ENCODE measurements at places on chromosomes 1 and 21.

GRCh38 chr1:30912224-30912623 lies 3.7 kb upstream of the SDC3 start:
- no peak for DNase-seq

DNA sequence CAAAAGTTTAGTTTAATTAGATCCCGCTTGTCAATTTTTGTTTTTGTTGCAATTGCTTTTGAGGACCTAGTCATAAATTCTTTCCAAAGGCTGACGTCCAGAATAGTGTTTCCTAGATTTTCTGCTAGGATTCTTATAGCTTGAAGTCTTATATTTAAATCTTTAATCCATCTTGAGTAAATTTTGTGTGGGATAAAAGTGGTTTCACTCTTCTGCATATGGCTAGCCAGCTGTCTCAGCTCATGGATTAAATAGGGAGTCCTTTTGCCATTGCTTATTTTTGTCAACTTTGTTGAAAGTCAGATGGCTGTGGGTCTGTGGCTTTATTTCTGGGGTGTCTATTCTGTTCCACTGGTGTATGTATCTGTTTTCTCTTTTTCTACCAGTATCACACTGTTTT lies 801.3 kb upstream of the ADGRL4 start:
- no peak for DNase-seq

- DNase-seq = no peak
Measured at GRCh38 chr1:51559064-51559500, 40.0 kb upstream of the EPS15 start.

DNA sequence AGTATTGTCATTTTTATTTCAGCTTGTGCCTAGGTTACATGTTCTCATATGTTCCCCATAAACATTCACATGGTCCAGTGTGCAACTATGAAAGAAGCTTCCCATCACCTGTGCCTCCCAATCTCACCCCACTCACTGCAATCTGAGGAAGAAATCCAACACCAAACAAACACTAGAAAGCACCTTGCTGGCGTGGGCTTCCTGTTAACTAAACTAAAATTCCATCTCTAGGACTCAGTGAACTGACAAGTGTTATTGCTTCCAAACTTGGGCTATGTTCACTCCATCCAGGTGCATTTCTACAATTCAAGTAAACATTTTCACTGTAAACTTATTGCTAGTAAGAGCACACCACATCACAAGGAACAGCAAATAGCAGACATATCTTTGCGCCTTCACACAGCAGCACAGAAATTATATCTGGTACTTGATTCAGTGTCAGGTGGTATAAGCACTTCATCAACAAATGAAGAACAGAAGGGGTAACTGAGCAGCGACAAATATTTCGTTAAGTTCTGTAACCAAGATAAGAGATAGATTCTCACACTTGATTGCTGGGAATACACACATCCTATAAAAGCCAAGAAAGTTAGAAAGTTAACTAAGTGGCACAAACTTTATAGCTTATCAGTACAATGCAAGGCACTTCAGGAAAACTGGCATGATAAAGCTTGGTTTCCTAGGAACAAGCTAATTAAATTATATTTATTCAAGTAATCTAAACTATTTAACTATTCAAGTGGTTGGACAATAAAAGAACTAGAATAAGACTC lies 8.9 kb upstream of the KCNJ15 start:
- DNase-seq = no peak

GRCh38 chr1:232238009-232238408 lies 391.9 kb downstream of the SIPA1L2 start:
- DNase-seq = no peak

DNA sequence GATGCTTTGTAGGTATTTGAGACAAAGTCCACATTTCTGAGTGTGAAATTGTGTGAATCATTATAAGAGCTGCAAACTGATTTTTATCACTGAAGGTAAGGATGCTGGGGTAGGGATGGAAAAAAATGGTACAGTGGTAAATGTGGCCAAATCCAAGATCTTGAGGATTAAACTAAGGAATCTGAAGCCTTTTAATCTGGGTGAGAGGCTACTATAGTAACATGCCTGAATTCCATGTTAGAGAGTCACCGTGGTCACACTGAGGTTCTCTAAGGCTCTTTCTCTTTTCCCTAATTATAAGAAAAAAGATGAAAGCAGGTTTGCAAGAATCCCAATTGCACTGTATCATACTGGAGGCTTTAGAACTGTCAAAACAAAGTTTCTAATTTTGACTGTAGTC lies 17.6 kb downstream of the PTGER3 start:
- no peak for DNase-seq

GRCh38 chr1:220527908-220528678 lies at the start of gene MARK1:
TSS of gene MARK1 (plus strand) at chr1:220528136. CDS start at chr1:220528823, 687 bp downstream.
- no peak for DNase-seq

DNA sequence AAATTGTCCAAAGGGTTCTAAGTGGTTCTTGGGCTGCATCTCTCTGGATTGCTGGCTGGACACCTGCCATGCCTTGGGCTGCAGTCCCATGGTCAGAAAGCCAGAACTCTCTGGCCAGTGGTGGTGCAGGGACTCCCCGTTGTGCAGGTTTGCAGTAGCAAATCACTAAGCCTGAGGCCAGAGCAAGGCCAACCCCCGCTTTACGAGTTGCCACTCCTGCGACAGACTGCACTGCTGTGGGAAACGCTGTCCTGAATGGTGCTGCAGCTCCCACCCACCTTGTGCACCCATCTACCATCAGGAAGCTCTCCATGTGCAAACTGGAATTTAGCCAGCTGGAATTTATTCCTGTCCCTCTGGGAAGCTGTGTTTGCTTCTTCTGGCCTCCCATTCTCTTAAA lies 45.7 kb downstream of the LHX4 start:
- no peak for DNase-seq

GRCh38 chr1:86965012-86965826 lies 50.8 kb downstream of the HS2ST1 start:
- DNase-seq = no peak

DNA sequence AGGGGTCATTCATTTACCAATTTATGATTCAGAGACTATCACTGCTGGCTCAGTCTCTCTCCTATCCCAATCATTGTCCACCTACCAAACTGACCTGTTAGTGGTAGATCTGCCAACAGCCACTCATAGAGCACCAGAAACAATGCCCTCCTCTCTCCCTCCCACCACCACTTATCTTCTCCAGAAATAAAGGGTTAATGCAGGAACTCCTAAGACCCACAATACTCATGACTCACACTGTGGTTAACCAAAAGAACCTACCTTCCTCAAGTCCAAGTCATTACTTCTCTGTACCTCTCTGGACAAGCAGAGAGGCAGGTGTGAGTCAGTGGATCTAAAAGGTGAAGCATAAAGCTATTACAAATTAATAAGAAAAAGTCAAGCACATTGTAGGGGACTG lies 40.9 kb upstream of the CAMK1G start:
- no peak for DNase-seq

DNA sequence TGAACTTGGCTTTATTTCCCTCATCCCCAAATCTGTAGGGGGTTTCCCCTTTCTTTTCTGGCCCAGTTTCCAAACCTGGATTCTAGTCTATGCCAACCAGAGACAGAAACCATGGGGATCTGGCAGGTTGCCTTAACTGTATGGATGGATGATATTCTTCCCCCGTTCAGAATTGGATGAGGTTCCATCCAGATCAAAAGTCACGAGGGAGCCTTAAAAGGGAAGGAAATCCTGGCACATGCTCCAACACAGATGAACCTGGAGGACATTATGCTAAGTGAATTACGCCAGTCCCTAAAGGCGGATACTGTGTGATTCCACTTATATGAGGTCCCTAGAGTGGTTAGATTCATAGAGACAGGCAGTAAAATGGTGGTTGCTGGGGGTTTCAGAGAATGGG lies 124.4 kb downstream of the HUNK start:
- no peak for DNase-seq

DNA sequence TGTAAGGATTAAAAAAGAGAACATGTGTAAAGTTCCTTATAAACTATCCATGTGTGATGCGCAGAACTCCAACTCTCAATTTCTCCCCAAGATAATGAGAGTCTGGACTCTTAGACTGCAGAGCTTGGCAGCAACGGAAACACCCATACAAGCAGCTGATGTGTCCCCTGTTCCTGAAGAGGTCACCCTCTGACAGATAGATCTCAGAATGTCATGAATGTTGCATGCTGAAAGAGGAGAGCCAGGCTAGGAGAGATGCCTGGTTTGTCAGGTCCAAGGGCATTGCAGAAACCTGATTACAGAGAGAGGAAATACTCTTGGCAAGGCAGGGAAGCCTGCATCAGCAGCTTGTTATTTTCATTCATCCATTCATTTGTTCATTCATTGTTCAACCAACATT lies 24.2 kb downstream of the MTARC1 start:
- DNase-seq = no peak

- DNase-seq = no peak
Measured at GRCh38 chr1:230825761-230826160, 42.6 kb downstream of the C1orf198 start.

DNA sequence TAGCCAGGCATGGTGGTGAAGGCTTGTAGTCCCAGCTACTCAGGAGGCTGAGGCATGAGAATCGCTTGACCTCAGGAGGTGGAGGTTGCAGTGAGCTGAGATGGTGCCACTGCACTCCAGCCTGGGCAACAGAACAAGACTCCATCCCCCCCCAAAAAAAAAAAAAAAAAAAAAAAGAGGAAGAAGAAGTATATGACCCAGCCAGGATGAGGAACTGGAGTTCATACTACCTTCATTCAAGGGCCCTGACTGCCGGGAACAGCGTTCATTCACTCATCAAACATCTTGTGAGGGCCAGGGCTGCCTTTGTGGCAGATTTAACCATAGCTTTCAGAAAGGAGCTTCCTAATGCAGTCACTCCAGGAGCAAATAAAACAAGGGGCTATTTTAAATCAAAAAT lies 127.6 kb downstream of the MRPS6 start:
- DNase-seq = no peak

- DNase-seq = no peak
Measured at GRCh38 chr1:247561711-247562110, 12.8 kb downstream of the GCSAML start.

GRCh38 chr1:192890134-192890533 lies 81.3 kb downstream of the RGS2 start:
- DNase-seq = no peak

DNA sequence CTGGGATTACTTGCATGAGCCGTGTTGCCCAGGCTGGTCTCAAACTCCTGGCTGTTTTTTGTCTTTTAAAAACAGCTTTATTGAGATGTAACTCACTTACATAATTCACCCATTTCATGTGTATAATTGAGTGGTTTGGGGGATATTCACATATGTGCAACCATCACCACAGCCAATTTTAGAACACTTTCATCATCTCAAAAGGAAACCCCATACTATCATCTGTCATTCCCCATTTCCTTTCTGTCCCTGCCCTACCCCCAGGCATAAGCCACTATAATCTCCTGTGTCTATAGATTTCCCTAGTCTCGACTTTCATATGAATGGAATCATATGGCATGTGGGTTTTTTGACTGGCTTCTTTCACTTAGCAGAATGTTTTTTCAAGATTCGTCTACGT lies 43.3 kb downstream of the GPR137B start:
- DNase-seq = no peak

DNA sequence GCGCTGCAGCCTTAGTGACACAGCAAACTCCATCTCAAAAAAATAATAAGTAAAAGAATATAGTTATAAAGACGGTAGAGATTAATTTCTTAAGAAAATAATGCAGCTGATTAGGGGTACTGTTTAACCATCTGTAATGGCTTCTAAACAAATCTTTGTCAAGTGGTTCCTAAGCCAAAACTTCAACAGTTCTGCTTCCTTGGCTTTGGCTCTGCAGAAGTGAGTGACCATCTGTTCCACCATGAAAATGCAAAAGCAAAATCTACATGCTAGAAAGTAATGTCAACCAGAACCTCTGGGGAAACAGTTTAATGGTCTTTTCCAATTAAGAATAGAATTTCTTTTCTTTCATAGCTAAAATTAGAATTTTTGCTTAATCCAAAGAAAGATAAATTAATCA lies 8.3 kb upstream of the SH2D5 start:
- no peak for DNase-seq

GRCh38 chr1:16191309-16191708 lies 21.1 kb downstream of the ARHGEF19 start:
- no peak for DNase-seq

- DNase-seq = no peak
Measured at GRCh38 chr1:106517224-106517623, 539.2 kb upstream of the PRMT6 start.

DNA sequence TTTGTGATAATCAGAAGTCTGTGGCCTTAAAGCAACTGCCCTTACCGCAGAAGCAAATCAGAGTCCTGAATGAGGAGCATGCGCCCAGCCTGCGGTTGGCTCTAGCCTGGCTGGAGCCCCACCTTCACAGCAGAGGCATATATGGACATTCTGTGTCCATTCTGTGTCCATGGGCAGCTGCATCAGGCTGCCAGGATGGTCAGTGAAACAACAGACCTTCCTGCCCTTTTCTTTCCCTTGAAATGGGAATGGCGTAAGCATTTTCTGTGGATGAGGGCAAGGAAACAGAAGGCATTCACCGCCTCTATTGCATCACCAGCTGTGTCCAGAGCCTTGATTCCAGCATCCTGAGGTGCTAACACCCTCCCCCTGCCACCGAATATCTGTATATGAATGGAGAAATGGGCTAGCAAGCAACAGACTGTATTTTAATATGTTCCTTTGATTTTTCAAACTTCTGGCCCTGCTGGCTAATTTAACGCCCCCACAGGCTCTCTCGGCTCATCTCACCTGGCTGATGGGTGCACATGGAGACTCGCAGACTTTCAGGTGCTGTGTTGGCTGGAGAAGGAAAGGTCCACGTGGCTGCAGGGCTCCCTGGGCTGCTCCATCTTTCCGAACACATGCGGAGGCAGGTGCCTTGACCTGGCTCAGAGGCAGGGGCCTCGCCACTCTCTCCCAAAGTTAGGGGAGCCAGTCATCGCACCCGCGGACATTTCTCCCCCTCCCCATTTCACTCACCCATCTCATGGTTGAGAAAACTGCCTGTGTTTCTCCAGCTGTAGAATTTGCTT lies 159.2 kb downstream of the GALNT2 start:
- DNase-seq = no peak

DNA sequence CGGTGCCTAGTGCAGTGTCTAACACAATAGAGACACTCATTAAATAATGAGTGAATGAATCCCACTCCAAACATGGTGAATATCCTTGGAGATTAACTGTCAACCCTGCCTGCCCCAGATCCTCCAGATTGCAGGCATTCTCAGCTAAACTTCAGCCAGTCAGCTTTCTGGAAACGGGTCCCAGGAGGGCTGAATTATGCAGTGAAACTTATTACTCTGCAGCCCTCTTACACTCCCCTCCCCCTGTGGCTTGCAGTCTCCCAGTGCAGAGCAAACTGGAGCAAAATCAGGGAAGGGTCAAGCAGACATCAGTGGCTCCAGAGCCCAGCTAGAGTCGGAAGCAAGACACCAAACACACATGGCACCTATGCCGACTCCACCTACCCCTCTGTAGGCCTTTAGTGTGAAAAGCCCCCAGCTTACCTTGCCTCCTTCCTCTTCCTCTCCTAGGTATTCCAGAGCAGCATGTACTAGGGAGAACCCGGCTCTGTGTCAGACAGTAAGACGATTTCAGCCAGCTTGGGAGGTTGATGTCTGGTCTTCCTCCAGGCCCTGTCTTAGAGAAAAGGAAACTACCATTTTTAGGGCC lies 6.5 kb upstream of the RGS16 start:
- no peak for DNase-seq

Measured in stimulated activated CD4-positive, alpha-beta T cell treated with anti-CD3 and anti-CD28 coated beads, Interleukin-1b, Interleukin-23, amount 100 ng/mL, for 24 hours (primary cell).